ENCODE measurements at places on chromosomes 7 and 10. TPM values are rescaled to one million over a fixed set of nuclear protein-coding genes. Genes with fewer than 3 reads are reported as not detected.

RPP30 gene
- polyA plus RNA-seq: 29.4 TPM

SFTPA1 gene
- polyA plus RNA-seq: not detected

CYP3A7 gene
- polyA plus RNA-seq: 0.24 TPM

PCDH15 gene
- 0.42 TPM for polyA plus RNA-seq

PPP1R9A gene
- polyA plus RNA-seq: 27.1 TPM

SEMA3C gene
- polyA plus RNA-seq: 139 TPM

HTR5A gene
- not detected for polyA plus RNA-seq
